ENCODE measurements at places on chromosomes 13 and 19.

- peak; percentile 98 for DNase-seq
These were observed at the start of the genes BCKDHA and EXOSC5 for GRCh38 chr19:41397086-41398049. TSS of gene BCKDHA (plus strand) at chr19:41397818. CDS start at chr19:41397828, 10 bp downstream. TSS of gene EXOSC5 (minus strand) at chr19:41397359. CDS start at chr19:41397328, 31 bp downstream.

DNA sequence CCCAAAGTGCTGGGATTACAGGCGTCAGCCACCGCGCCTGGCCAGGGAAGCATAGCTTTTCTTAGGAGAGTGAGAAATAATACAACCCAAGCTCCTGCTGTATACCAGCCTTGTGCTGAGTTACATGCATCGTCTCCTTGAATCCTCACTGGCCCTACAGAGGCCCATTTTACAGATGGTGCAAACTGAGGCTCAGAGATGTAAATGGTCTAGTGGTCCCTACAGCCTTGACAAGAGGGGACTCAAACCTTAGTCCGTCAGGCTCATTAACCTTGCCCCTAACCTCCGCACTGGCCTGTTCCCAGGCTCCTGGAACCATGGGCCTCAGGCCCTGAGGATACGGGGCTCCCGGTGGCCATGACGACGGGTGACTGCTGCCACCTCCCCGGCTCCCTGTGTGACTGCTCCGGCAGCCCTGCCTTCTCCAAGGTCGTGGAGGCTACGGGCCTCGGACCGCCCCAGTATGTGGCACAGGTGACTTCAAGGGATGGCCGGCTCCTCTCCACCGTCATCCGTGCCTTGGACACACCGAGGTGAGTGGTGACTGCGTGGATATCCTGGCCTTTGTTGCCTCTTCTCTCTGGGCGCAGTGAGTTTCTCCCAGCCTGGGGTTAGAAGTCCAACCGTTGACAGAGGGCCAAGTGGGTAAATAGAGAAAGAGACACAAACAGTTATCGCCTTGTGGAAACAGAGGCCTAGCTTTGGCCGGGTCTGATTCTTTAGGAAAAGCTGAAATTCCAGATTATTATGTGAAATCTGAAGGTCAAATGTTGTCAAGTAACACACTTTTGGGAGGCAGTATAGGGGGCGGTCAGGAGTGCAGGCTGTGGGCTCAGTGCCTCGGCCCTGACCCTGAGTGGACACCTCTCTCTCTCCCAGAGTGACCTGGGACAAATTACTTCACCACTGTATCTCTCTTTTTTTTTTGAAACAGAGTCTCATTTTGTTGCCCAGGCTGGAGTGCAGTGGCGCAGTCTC, 8.7 kb downstream of the MARCHF2 start:
- no peak for DNase-seq

DNA sequence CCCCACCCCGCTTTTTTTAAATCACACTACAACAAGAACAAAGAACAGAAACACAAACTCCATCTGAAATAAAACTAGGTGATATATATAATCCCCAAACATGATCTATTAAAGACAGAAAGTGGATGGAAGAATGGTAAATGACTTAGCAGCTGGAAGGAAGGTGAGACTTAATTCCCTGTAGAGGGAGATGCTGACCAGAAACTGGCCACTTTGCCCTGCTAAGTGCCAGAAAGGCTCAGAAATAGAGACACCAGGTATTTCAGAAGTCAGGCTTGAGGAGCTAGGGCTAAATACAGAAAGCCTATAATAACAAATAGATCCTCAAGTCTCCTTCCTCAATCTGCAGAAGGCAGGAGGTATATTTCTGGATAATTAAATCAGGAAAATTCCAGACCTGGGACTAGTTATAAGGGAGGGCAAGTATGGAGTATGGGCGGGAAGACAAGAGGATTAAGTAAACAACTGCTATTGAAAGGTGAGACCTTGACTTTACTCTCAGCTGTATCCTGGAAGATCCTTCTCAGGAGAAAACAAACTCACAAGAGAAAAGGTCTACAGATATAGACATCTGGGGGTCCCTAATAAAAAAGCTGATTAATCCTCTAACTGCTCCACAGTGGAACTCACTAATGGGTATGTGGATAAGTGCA, 32.2 kb downstream of the MTRF1 start:
- no peak for DNase-seq

DNA sequence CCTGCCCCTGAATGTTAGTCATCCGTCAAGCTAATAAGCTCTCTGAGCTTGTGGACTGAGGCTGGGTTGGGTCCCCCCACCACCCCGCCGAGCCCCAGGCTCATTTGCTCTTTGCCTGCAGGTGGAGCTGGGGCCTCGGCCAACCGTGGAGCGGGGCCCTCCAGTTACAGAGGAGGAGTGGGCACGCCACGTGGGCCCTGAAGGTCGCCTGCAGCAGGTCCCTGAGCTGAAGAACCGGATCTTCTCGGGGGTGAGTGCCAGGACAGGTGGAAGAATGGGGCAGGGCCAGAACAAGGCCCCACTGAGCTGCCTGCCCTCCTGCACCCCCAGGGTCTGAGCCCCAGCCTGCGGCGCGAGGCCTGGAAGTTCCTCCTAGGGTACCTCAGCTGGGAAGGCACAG, 5.1 kb downstream of the TBC1D17 start:
- DNase-seq = no peak

DNA sequence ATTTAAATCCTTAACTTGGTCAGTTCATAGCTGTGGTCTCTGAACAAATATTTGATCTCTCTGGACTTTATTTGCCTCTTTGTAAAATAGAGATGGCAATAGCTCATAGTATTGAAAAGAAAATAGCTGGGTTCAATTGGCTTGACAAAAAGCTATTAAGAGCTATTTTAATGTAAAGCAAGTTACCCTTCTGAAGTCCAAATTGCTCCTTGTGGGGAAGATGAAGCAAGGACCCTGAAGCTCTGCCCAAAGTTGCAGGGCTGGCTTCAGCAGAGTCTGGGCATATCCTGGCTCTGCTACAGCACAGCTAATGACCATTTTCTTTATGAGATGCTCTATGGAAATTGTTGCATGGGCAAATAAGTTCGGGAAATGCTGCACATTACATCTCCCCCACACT, 484.5 kb downstream of the TDRD3 start:
- no peak for DNase-seq

- DNase-seq = no peak
These were observed 11.3 kb downstream of the ELAVL1 start for GRCh38 chr19:7994114-7994513.

DNA sequence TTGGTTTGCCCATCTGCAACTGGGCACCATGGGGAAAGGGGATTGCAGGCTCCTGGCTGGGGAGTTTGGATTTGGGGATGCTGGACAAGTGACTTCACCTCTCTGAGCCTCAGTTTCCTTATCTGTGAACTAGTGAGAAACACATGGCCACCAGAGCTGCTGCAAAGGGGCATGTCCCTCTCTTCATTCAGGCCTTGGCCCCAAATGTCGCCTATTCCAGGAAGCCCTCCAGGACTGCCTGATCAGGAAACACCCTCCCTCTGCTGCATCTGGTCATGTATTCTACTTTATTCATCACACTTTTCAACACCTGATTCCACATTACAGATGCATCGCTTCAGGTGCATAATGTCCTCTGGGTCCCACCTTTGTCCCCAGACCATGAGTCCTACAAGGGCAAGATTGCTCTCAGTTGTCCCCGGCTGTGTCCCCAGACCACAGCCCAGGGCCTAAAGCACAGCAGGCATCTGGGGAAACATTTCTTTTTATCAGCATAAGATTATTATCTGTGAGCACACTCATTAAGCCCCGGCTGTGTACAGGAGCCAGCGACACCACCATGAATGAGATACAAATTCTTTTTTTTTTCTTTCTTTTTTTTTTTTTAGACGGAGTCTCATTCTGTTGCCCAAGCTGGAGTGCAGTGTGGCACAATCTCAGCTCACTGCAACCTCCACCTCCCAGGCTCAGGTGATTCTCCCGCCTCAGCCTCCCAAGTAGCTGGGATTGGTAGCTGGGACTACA, 37.5 kb downstream of the ARRDC2 start:
- no peak for DNase-seq

DNA sequence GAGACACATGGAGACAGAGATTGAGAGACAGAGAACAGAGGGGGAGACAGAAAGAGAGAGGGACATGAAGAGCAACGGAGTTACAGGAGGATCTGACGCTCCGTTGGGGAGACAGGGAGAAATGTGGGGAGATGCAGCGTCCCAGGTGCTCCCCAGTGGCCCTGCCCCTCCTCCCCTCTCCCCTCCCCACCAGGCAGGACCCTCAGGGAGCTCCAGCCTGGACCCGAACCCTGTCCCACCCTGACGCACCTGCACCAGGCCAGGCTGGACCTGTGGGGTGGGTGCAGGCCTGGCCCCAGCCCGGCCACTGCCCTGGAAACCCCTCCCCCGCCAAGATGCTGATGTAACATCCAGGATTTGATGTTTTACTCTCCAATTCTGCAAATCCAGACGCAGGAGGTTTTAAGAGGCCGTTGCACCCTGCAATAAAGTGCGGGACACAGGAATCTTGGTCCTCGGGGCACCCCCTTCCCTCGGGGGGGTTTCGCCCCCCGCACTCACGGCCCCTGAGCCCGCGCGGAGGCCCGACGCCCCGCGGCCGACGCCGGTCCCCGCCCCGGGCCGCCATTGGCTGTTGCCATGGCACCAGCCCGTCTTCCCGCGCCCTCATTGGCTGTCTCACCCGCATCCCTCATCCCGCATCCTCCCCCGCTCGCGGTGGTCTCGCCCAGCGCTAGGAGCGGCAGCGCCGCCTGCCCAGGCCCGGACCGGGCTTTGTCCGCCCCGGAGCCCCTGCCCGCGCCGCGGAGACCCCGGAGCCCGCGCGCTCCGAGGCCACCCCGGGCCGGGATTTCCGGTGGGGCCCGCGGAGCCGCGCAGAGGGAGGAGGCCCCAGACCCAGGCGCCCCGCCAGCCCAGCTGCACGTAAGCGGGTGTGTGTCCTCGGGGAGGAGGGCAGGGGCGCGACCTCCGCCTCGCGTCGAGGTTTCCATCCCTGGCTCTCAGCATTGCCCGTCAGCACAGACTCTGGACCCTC, at the start of gene APC2:
Gene APC2 (plus strand): TSS at position 655 of the 976 bp plus-strand sequence. CDS start 2,881 bp downstream, outside the sequence.
- DNase-seq = no peak

- no peak for DNase-seq
These were observed 21.9 kb downstream of the IGFL1 start for GRCh38 chr19:46251416-46251815.

- DNase-seq = no peak
These were observed 178.9 kb downstream of the COL4A1 start for GRCh38 chr13:110127986-110128511.

GRCh38 chr13:102122147-102122546, 279.7 kb downstream of the FGF14 start:
- DNase-seq = no peak

DNA sequence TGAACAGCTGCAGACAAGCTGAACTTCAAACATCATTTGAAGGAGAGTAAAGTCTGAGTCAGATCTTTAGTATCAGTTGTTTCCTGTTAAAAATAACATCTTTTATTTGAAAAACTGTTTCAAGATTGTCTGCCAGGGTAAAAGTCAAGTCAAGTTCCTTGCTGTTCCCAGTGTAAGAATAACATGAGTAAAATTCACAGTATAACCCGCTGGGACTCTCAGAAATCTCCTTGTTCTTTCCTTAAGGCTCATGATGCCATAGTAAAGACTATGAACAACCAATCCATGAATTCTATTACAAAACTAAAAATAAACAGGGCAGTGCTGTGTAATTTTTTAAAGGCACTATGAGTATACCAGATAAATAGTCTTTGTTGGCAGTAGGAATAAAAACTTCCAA, 112.9 kb downstream of the IRS2 start:
- DNase-seq = no peak

- DNase-seq = peak; percentile 10
These were observed 24.1 kb upstream of the ASPDH start for GRCh38 chr19:50537769-50538230.

- no peak for DNase-seq
These were observed 2.4 kb upstream of the PTGER1 start for GRCh38 chr19:14477418-14478112.

GRCh38 chr13:87622971-87623370, 48.2 kb upstream of the SLITRK5 start:
- no peak for DNase-seq

- no peak for DNase-seq
These were observed 11.5 kb upstream of the CCDC97 start for GRCh38 chr19:41298348-41298964.

GRCh38 chr19:43858174-43858573, 31.1 kb downstream of the ZNF283 start:
- no peak for DNase-seq

DNA sequence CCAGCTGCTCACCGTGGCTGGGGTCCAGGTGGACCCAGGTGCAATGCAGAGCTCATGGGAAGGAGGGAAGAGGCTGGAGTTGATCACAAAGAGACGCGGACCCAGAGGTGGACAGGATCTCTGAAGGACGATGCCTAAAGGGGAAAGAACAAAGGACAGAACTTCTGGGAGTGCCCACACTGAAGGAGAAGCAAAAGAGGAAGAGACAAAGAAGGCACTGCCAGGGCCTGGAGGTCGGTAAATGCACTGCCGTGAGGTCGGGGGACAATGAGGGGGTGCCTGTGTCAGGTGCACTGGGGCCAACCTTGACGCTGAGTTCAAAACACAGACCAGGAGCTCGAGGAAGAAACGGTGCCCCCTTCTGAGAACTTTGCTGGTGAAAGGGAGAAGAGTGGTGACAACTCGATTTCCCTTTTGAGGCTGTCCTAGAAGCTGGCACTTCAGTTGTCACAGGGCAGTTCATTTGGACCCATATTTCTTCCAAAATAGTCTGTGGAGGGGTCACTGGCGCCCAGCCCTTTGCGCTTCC, 55.6 kb downstream of the GJA3 start:
- DNase-seq = no peak

GRCh38 chr13:84500016-84500415, 617.7 kb upstream of the SLITRK1 start:
- no peak for DNase-seq

GRCh38 chr13:97565906-97566305, 131.9 kb downstream of the RAP2A start:
- no peak for DNase-seq

DNA sequence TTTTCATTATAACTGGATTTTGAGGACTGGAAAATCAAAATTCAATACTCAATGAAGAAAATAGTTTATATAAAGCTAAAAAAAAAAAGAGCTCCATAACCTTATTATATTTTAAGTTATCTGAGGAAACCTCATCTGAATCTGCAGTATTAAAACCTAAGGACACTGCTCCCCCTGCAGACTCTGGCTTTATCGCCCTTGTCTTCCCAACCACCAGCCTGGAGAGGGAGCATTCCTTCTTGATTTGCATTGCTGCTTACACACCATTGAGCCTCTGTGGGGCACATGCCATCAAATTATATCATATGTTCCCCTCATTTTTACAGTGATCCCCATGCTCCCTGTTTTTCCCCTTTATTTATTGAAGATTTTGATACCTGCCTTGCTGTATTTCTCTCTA, 871.4 kb upstream of the GPC6 start:
- no peak for DNase-seq

- DNase-seq = no peak
These were observed 129.9 kb downstream of the RNF17 start for GRCh38 chr13:24893863-24894262.

- DNase-seq = no peak
These were observed 24.4 kb downstream of the WDR88 start for GRCh38 chr19:33156334-33156733.

- no peak for DNase-seq
These were observed 34.5 kb upstream of the ARHGEF7 start for GRCh38 chr13:111080642-111081041.
